ENCODE measurements at places on chromosomes 2 and 18. TPM values are rescaled to one million over a fixed set of nuclear protein-coding genes. Genes with fewer than 3 reads are reported as not detected.

The ACKR3 gene
- 0.17 TPM for total RNA-seq

The EIF2B4 gene
- 28.6 TPM for total RNA-seq

The MATN3 gene
- 2.3 TPM for total RNA-seq

The ALPG gene
- not detected for total RNA-seq

The HOXD8 gene
- not detected for total RNA-seq

GRCh38 chr2:174673876-174674275 is 76.3 kb upstream of the WIPF1 start:
- no peak overlapping the region for H3K4me3 ChIP-seq
- DNase-seq, result peak; percentile 56
- H3K4me1 ChIP-seq, result no peaks in the 10 kb centered on the region
- H3K27me3 ChIP-seq, result no peaks in the 10 kb centered on the region
- no peaks in the 10 kb centered on the region for H3K36me3 ChIP-seq

GRCh38 chr2:46225150-46225625 is 72.0 kb upstream of the EPAS1 start:
- no peaks in the 10 kb centered on the region for H3K36me3 ChIP-seq
- H3K27ac ChIP-seq, result peak overlapping the region; percentile 81
- DNase-seq, result no peak
- H3K4me1 ChIP-seq, result no peaks in the 10 kb centered on the region

DNA sequence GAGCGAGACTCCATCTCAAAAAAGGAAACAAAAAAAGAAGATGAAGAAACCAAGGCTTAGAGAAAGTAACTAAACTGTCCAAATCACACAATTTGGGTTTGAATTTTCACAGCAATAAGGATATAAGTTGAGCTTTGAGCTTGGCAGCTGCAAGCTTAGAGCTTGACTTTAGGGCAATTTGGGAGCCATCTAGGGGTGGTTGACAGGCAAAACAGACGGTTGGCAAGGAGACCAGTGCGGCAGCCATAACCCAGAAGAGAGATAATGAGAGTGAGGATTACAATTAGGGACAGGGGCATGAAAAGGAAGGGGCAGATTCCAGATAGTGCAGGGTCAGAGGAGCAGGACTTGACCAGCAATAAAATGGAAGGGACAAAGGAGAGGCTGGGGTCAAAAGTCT is 382.2 kb upstream of the HNRNPA3 start:
- H3K36me3 ChIP-seq, result no peaks in the 10 kb centered on the region
- no peaks in the 10 kb centered on the region for H3K4me1 ChIP-seq
- H3K27me3 ChIP-seq, result no peaks in the 10 kb centered on the region
- no peak for DNase-seq

GRCh38 chr2:126761981-126762878 is 106.3 kb downstream of the GYPC start:
- no peak for DNase-seq
- no peaks in the 10 kb centered on the region for H3K36me3 ChIP-seq
- H3K27me3 ChIP-seq, result no peaks in the 10 kb centered on the region

- H3K4me3 ChIP-seq, result no peak overlapping the region
- no peak for DNase-seq
- no peaks in the 10 kb centered on the region for H3K4me1 ChIP-seq
- H3K36me3 ChIP-seq, result no peaks in the 10 kb centered on the region
- H3K27me3 ChIP-seq, result no peaks in the 10 kb centered on the region
Measured at GRCh38 chr2:181258720-181259119, 198.5 kb upstream of the ITGA4 start.

DNA sequence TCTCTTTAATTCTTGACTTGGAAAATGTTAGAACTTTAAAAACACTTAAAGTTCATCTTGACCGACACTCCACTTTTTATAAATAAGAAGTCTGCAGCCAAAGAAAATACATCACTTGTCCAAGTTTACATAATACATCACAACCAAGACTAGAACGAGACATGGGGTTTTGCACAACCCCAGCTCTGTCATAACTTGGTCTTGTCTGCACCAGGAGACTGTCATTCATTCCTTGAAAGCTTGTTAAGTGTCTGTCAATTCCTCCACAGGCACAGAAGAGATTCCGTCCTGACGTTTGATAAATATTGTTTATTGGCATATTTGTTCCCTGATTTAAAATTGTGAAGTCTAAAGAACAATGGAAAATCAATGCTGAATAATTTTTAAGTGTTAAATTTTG is 139.5 kb upstream of the SETBP1 start:
- no peak overlapping the region for H3K27ac ChIP-seq
- H3K27me3 ChIP-seq, result no peaks in the 10 kb centered on the region
- H3K4me1 ChIP-seq, result no peaks in the 10 kb centered on the region
- H3K4me3 ChIP-seq, result no peak overlapping the region

GRCh38 chr2:53802617-53803151 is 15.8 kb downstream of the ERLEC1 start:
- H3K27me3 ChIP-seq, result no peaks in the 10 kb centered on the region
- H3K4me1 ChIP-seq, result no peaks in the 10 kb centered on the region
- no peak overlapping the region for H3K27ac ChIP-seq
- H3K4me3 ChIP-seq, result no peak overlapping the region

DNA sequence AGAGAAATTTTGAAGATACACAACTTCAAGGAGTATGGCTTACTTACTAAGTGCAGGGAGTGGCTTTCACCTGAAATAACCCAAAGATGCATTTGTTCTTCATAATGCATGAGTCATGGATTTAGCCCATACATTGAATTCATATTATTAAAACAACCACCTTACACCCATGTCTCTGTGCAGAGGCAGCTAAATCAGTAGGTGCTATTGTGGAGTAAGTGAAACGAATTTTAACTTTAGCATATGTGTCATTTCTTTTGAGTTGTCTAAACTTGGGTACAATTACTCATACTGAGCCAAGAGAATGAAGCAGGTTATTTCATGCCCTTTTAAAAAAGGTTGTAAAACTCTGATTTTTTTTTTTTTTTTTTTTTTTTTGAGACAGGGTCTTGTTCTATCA is 11.0 kb upstream of the ANKRD29 start:
- peaks cover 16% of the 10 kb centered on the region for H3K27me3 ChIP-seq
- H3K36me3 ChIP-seq, result no peaks in the 10 kb centered on the region
- H3K27ac ChIP-seq, result no peak overlapping the region
- H3K4me1 ChIP-seq, result no peaks in the 10 kb centered on the region
- H3K4me3 ChIP-seq, result no peak overlapping the region
- DNase-seq, result no peak

DNA sequence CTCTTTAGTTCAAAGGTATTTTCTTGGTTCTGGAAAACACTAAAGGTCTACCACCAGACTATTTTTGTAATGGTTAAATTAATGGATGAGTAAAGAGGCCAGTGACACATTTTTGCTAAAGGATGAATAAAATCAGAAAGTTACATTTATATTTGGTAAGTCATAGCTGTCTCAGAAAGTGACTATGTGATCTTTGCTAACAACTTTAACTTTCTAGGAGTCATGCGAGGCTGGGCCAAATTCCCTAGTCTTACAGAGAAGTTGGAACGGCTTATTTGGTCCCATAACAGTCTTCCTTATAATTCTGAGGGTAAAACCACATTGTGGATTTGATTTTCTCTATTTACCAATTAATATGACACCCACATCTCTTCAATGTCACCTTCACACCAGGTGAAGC is 198.1 kb downstream of the PDE1A start:
- H3K36me3 ChIP-seq, result no peaks in the 10 kb centered on the region
- no peaks in the 10 kb centered on the region for H3K27me3 ChIP-seq
- H3K4me3 ChIP-seq, result no peak overlapping the region
- H3K27ac ChIP-seq, result peak overlapping the region; percentile 50

DNA sequence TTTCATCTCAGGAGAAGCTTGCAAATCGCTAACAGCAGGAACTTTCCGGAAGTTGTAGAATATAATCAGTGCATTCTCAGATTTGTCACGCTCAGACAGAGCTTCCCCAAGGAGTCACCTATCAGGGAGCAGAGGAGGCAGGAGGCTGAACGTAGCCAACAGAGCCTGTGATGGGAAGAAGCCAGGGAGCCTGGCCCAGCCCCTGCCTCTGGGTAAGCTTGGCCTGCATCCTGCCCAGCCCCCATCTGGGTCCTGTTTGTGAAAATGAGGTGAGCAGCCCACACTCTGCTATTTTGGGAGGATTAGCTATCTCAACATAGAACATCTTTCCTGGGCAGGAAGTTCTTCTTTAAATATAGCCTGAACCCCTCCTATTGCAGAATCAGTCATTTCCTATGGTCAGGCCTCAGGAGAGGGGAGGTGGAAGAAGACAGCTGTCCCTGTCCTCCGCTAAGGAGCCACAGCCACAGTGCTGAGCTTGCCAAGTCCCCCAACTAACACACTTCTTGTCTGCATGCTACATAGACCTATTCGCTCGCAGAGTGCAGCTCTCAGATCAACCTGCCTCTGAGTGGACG is 19.2 kb upstream of the PKDCC start:
- H3K36me3 ChIP-seq, result no peaks in the 10 kb centered on the region
- H3K4me1 ChIP-seq, result peaks cover 2% of the 10 kb centered on the region
- peak; percentile 45 for DNase-seq
- no peak overlapping the region for H3K27ac ChIP-seq
- peaks cover 16% of the 10 kb centered on the region for H3K27me3 ChIP-seq

- H3K27me3 ChIP-seq, result no peaks in the 10 kb centered on the region
- H3K4me3 ChIP-seq, result no peak overlapping the region
- peak; percentile 32 for DNase-seq
- no peaks in the 10 kb centered on the region for H3K4me1 ChIP-seq
Measured at GRCh38 chr2:105593221-105593967, 151.3 kb upstream of the NCK2 start.

Measured in fibroblast of lung (primary cell).